ENCODE measurements at places on chromosomes 3 and 15.

GRCh38 chr3:8867646-8868045 is 95.6 kb downstream of the RAD18 start:
- DNase-seq: no peak

DNA sequence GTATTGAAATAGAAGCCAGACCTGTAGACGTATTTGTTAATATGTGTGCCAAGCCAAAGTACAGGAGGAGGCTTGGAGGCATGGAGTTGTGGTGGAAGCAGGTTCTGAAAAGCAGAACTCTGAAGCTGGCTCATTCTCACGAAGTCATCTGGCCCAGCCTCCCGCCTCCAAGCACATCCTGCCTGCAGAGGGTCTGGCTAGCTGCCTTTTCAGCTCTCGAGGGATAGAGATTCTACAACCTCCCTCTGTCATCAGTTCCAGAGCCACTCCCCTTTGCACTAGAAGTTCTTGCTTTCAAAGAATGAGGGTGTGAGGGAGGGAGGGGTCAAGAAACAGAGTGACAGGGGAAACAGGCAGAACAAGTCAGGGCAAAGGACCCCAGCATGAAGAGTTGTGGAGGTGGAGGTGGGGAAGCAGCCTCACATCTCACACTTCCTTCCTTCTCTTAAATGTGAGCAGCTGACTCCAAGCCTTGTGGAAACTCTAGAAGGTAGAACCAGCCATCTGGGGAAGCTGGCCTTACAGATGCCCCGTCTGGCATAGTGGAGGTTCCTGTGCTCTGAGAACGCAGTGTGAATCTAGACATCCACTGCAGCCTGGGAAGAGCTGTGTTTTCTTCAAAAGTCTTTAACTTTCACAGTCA is 95.3 kb downstream of the SLC49A4 start:
- DNase-seq: no peak

DNA sequence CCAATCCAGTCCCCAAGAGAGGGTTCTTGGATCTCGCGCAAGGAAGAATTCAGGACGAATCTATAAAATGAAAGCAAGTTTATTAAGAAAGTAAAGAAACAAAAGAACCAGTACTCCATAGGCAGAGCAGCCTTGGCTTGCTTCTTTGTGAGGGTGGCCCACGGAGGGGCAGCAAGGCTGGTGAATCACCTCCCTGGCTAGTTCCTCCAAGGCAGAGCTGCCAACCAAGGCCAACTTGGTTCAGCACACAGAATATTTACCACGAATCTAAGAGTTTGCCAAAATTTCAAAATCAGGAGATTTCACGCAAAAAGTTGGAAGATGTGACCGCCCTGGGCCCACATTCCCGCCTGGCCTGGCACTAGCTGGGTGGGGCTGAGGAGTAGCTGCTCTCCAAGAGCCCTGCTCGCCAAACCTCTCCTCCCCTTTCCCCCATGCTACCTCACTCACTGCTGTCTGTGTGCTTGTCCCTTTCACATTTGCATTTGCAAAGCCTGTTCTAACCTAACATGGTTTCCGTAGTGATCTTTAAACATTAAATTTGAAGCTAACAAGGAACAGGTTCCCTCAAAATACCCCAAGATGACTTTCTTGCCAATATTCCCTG is 26.2 kb upstream of the DCUN1D1 start:
- DNase-seq: no peak

GRCh38 chr15:38886315-38887163 is 321.9 kb upstream of the RASGRP1 start:
- no peak for DNase-seq

DNA sequence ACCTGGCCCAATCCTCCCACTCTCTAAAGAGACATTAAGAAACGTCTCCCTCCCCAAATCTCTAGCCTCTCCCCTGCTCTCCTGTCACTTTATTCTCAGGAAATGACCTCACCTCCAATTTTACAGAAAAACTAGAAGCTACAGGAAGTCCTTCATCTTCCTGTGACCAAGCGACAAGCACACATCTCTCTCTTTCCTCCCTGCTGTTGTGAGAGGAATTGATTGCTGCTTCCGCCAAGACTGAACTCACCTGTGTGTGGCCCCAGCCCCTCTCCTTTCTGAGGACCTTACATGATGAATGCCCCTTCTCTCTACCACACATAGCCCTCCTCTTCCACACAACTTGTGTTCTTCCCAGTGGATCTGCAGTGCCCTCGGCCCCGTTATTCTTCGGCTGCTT is 18.2 kb downstream of the DNAJB8 start:
- no peak for DNase-seq

DNA sequence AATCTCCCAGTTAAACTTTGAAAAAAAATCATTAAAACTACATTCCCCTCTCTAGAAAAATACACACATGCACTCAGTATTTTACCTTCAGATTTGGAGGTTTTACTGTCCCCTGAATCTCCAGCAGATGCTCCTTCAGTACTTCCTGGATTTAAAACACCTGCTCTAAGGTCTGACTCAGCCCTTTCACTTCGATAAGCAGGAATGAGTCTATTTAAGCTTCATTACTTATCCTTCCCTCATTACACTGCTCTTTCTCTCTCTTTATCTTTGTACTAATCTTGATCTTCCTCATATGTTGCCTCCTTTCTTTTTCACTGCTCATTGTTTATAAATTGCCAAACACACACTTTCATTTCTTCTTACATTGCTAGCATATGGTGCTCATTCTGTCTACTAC is 443.9 kb downstream of the DIPK2A start:
- no peak for DNase-seq

GRCh38 chr3:189486556-189486955 is 144.6 kb upstream of the TP63 start:
- DNase-seq: no peak

DNA sequence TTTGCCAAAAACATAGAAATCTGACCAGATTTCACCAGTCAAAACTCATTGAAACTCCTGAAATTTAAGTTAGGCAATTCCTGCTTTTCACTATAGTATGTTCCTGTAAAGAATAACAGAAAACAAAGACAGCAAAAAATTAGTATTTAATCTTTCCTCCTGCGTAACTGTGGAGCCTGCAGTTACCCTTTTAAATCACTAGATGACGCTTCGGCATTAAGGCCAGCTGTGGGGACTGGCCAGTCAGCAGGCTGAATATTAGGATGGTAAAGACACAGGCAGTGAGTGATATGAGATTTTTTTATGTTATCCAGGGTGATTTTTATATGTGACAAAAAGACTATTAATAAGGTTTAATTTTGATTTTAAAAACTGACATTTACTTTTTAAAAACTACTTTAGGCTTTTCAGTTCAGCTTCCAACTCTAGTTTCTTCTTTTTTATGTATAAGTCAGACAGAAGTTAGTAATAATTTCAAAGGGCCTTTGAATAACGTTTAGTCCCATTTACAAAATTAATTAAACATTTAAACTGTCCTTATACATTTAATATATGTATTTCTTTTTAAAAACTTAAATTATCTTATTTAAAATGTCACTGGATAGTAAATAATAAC is 165.1 kb downstream of the PPM1L start:
- DNase-seq: no peak

DNA sequence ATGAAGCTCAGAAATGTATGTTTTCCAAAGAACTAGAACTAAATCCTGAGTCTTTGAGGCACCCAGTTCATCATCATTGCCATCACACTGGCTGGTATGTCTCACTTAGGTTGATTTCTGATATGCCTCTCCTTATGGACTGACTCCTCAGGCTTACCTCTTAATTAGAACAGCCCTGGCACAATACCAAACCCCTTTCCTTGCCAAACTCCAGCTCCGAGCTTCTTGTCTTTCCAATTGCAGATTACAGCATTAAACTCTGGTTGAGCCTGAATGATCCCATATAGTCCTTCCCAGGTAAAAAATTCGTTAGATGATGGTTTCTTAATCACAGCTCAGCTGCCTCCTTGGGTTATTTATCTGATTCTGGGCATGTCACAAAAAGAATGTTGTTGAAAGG is 66.3 kb downstream of the RTP4 start:
- no peak for DNase-seq

GRCh38 chr3:43153216-43154083 is 47.6 kb upstream of the POMGNT2 start:
- DNase-seq: no peak

DNA sequence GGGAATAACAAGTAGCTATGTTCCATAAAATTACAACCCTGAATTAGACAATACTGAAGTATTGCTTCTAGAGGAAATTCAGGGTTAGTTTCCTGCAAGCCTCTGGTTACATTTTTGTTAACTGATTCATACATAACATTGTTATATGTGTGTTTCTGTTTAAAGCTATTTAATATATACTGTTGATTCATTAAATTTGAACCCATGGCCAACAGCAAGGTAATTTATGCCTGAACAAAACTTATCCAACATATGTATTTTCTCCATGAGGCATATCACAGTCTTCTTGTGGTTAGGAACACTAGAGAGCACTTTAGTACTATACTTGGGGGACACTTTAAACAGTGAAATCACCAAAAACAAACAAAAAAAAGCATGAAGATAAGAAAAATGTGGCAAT is 47.7 kb upstream of the PTX3 start:
- no peak for DNase-seq

DNA sequence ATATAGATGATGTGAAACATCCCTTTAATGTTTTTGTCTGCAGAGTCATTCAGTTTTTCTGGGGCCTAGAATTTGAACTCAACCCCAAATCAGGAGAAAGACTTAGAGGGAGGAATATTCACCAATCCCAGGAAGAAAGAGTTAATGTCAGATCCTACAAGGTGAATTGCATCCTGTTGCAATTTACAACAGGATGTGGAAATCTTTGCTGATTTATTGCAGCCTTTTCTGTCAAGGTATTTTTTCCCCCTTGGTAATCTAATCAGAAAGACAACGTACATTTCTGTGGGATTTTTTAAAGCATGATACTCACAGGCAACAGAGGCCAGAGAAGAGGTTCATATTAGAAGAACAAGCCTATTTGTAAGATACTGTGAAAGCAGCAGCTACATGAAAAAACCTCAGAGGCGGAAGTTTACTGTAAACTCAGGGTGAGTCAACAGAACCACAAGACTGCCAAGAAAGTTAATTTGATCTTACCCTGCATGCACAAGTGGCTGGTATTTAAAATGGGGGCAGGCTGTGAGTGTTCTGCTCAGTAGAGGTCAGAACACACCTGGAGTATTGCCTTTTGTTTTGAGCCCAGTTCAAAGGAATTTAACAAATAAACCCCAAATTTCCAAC is 531.9 kb downstream of the AGBL1 start:
- DNase-seq: no peak

DNA sequence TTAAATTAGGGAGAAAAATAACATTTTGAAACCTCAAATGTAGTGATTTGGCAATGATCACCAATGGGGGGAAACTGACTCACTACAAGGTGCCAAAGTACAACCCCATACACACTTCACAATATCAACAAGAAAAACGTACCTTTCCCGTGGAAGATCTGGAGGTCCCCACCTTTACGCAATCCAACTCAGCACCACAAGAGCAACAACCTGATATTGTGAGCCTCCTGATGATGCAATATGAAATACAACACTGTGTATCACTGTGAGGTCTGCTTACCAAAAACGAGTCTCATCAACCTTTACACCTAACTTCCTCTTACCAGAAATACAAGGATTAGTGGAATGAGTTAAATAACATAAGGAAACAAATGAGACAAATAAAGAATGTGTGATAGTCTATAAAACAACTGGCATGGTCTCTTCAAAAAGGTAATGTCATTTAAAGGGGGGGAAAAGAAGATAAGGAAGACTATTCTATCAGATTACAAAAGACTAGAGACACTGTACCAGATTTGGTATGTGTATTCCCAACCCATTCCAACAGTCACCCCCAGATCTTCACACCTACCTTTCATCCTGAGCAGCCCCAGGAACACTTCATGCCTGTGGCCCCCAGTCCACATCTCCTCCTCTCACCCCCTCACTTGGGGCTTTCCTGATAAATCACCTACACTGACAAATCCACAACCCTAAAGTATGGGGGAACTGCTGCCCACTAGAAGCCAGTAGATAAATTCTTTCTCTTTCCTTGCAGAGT is 27.7 kb downstream of the DLG1 start:
- DNase-seq: no peak

DNA sequence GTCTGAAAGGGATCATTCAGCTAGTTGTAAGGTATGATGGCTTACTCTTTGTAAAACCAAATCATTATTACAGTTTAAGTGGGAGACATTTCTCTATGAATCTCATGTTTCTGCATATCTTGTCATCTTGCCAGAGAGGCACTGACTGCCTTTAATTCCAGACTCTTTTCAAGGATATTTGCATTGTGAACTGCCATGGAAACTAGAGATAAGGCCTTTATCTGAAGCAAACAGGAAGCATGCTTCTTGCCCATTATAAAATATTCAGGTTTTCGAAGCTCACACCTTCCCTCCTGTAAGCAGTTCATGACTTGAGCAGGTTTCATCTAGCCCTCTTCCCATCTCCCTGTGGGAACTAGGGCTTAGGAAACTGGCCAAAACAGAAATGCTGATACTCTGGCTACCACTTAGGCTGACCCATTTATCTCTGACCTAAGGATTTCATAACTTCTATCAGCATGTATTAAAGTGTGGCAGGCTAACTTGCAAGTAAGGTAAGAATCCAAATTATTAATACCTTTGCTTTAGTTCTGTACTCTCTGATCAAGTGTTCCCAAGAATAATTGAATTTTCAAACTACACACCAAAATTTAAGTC is 326.6 kb upstream of the ALCAM start:
- no peak for DNase-seq

DNA sequence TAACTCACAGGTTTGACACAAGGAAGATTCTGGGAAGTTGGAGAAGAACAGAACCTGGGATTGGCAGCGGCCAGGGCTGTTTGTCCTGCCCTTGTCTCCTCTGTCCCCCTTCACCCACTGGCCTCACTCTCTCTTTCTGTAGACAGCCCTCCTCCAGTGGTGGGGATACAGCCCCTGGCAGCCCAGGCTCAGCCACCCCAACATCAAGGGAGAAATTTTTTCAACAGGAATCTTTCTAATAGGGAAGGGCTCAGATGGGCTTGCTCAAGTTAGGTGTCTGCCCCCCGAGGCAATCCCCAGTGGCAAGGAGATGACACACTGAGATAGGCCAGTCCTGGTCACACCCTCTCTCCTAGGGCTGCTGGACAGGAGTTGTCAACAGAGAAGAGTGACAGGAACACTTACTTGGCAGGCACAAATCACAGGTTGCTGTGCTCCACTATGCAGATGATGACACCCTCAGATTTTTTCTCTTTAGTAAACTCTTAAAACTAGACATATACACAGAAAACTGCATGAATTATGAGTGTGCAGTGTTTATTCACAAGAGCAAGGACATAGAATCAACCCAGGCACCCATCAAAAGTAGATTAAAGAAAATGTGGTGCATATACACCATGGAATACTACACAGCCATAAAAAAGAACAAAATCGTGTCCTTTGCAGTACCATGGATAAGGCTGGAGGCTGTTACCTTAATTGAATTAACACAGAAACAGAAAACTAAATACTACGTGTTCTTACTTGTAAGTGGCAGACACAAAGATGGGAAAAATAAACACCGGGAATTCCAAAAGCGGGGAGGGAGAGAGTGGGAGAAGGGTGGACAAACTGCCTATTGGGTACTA is 36.3 kb downstream of the PLA2G4D start:
- DNase-seq: peak; percentile 91

GRCh38 chr3:101026881-101027280 is 33.7 kb upstream of the ABI3BP start:
- no peak for DNase-seq

GRCh38 chr3:49754536-49754935 is 30.8 kb upstream of the GMPPB start:
- no peak for DNase-seq

Measured in vagina (tissue), 2 donors.